Activated CD8-positive, alpha-beta T cell treated with anti-CD3 and anti-CD28 coated beads for 36 hours (primary cell): ENCODE measurements at places on chromosomes 2 and 18. TPM values are rescaled to one million over a fixed set of nuclear protein-coding genes. Genes with fewer than 3 reads are reported as not detected.
A peak's percentile ranks its signal among the peaks of the same experiment; 100 is the strongest.

The LYPD6B gene
- total RNA-seq, result not detected

DNA sequence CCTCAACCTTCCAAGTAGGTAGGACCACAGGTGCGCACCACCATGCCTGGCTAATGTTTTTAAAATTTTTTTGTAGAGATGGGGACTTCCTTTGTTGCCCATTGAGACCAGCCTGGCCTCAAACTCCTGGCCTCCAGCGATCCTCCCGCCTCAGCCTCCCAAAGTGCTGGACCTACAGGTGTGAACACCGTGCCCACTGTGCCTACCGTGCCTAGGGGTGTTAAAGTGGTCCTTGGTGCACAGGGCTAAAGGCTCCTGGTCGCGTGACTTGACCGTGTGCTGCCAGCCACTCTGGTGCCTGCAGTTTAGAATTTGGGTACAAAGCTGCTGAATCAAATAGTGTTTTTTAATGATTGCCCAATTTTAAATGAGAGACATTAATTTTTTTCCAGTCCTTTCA lies 51.0 kb upstream of the KCNG2 start:
- H3K27me3 ChIP-seq, result no peaks in the 10 kb centered on the region
- H3K27ac ChIP-seq, result no peak overlapping the region
- no peak overlapping the region for H3K4me3 ChIP-seq
- H3K4me1 ChIP-seq, result peaks cover 3% of the 10 kb centered on the region
- H3K36me3 ChIP-seq, result peaks cover 50% of the 10 kb centered on the region

DNA sequence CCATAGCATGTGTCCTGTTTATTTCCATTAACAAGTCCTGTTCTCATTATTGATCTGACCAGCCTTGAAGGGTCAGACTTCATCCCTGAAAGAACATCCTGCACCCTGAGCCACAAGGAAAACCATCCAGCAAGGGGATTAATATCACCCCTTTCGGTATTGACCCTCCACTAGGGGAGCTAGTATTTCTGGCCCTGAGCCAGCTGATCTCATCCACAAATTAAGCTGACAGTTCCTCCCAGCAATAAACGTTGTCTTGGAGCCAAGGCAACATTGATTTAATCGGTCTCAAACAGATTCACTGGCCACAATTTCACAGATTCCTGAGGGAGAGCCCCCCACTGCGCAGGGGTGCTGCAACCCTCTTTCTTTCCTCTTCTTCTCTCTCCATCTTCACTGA lies 353.1 kb upstream of the FANCL start:
- peak; percentile 4 for DNase-seq
- no peaks in the 10 kb centered on the region for H3K36me3 ChIP-seq
- peaks cover 4% of the 10 kb centered on the region for H3K27me3 ChIP-seq

GRCh38 chr18:56445422-56445821 lies 193.0 kb downstream of the TXNL1 start:
- H3K4me3 ChIP-seq, result no peak overlapping the region
- peaks cover 2% of the 10 kb centered on the region for H3K27me3 ChIP-seq
- no peaks in the 10 kb centered on the region for H3K4me1 ChIP-seq
- H3K27ac ChIP-seq, result no peak overlapping the region
- DNase-seq, result no peak
